Dermis blood vessel endothelial cell (primary cell): ENCODE measurements at places on chromosomes 12 and 14. TPM values are rescaled to one million over a fixed set of nuclear protein-coding genes. Genes with fewer than 3 reads are reported as not detected.
A peak's percentile ranks its signal among the peaks of the same experiment; 100 is the strongest.

DNA sequence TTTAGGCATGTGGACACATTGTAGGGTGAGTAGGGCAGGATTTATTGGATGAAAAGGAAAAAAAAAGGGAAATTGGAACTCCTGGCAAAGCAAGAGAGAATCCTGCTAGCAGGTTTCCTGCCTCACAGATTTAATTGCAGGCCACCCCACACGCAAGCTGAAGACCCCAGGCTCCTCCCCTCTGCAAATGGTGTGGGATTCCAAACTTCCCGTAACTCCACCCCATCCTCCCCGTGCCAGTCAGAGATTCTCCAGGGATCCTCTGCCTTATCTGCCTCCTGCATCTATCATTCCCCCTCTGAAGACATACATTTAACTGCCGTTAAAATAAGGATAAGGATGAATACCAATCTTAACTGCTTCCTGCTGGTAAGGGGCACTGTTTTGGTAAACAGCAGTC is 249.8 kb upstream of the GARIN2 start:
- DNase-seq = no peak

DNA sequence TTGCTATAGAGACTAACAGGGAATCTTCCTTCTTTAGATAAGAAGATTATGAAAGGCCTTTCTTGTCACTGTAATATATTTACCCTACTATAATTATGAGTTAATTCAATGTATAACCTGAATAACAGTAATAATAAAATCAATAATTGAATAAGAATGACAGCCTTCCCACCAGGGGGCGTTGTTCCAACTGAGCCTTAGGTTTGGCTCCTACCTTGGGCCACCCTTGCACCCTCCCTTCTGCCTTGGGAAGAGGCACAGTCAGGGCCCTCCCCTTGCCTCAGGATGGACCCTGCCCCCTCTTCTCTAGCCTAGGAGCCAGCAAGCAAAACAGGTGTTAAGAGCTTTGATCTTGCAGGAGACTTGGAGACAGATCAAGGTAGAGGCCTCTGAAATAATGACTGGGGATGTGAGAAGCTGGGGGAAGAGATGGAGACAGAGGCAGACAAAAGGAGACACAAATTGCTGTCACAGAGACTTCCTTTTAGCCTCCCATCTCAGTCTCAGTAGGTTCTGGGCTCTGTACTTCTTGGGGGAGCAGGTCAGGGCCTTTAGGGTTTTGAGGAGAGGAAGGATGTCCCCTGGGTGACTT is 40.1 kb upstream of the CISTR start:
- peak; percentile 28 for DNase-seq

SLC7A8 gene
- total RNA-seq = 0.09 TPM in 1 of 2 replicates, not detected in the other

DNA sequence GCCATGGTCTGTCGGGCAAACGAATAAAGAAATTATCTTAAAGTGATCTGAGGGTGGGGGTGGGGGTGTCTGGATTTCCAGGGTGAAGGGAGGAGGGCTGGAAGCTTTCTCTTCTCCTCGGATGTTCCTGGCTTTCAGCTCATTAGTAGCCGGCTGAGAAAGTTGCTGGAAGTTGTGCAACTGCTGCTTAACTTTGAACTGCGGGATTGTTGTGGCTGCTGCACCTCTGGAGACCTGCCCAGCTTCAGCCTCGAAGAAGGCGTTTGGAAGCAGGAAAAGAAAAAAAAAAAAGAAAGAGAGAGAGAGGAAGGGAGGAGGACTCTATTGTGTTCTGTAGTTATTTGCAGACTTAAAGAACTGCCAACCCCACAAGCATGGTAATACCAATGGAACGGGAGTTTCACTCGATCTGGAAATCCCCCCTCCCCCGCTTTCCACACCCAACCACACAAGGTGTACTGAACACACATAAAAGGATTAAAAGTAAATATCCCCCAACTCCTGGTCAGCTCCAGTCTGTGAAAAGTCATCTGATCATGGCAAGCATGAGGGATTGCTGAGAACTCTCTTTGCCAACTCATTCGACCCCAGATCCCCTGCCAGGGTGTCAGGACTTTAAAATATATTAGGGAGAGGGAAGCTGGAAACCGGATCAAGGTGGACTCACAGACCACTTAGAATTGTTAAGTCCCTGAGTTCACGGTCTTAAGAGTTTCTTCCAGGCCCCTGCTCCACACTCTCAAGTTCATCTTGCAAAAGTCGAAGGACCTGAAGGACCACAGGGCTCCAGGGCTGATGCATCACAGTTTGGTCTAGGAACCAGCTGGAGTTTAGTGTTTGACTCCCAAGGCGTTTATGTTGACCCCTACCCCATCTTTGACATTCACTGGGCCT is at the start of gene RASSF9:
TSS of gene RASSF9 (minus strand) at position 213 of the 894 bp plus-strand sequence. CDS start at position 5, 208 bp downstream.
- no peak for DNase-seq

GRCh38 chr12:111406474-111407376 is 1.0 kb downstream of the SH2B3 start:
- no peak for DNase-seq

DNA sequence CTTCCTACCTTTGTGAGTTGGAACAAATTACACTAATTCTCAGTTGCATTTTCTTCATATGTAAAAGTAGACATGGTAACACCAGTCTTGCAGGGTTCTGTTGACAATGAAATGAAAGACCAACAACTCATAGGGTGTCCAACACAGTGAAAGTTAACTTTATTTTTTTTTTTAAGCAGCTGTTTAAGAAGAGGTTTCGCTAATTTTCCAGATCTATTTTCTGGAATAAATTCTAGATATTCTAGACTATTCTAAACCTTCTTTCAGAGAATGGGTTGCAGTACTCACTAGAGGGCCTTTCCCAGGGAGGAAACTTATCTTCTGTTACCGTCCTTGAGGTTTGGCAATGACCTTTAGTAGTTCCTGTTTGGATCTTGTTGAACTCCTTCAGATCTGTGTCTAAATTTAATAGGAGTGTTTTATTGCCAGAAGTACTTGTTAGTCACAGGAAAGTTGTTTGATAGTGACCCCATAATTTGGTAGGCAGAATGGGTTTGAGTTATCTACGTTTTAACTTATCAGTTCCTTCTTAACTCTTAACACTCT is 2.8 kb upstream of the ART4 start:
- DNase-seq = peak; percentile 40

EML1 gene
- total RNA-seq = 45.8 and 47.1 TPM in 2 replicates

- DNase-seq = peak; percentile 8
Observed at GRCh38 chr12:101166866-101167265, 43.2 kb downstream of the SLC5A8 start.

GRCh38 chr14:68553311-68553710 is 239.6 kb downstream of the ZFP36L1 start:
- no peak for DNase-seq

- DNase-seq = no peak
Observed at GRCh38 chr14:44135972-44136371, 371.1 kb downstream of the FSCB start.

DNA sequence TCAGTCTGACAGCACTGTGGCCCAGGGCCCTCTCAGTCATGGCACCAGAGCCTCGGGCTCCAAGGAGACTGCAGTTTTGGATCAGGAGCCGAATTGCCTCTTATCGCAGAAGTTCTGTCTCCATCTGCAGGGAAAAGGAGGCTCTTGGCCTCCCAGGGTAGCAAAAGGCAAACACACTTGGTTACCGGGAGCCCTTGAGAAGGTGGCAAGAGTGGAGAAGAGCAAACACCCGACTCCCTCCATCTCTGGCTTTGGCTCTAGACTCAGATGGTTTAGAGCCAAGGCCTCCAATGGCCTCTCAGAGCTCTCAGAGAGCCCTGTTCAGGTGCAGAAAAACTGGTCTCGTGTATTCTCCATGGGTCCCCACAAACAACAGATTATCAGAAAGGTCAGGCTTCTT is 44.6 kb downstream of the NINJ2 start:
- DNase-seq = no peak
